ENCODE measurements at places on chromosomes 3 and 15. TPM values are rescaled to one million over a fixed set of nuclear protein-coding genes. Genes with fewer than 3 reads are reported as not detected.

DNA sequence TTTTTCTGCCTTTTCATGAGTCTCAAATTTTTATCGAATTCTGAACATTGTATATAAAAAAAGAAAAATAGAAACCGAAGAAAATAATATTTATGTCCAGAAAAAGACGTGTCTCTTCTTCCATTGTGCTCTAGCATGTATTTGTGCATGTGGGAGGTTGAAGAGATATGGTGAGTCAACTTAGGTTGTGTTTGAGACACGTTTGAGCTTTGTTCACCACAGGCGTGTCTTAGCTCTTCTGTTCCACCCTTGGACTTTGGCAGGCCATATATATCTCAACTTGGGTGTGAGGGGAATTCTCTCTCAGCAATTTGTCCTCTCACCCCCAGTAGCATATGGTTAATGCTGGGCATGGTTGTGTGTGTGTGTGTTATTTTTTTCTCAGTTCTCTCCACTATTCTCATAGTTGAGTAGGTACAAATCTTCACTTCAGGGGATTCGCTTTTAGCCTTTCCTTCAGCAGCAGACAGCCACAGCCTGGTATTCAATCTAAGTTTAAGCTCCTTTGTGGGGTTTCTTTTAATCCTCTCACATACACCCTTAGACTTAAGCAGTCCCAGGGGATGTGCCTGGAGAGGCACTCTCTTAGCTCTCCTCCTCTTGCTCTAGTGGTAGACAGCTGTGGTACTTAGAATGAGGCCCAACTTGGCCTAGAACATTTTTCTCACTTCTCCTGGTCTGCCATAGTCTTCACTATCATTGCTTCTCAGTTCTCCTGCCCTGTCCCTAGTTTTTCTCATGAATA lies 286.5 kb upstream of the RBMS3 start:
- no peak for DNase-seq

The RNF7 gene
- polyA plus RNA-seq = 51.6 TPM

The AMT gene
- polyA plus RNA-seq = 59.0 TPM

- no peak for DNase-seq
These were observed 91.1 kb downstream of the OSBPL10 start for GRCh38 chr3:31890007-31890406.

The CLDN16 gene
- 0.13 TPM for polyA plus RNA-seq

GRCh38 chr3:94978084-94978483 lies 915.2 kb downstream of the NSUN3 start:
- DNase-seq = no peak

DNA sequence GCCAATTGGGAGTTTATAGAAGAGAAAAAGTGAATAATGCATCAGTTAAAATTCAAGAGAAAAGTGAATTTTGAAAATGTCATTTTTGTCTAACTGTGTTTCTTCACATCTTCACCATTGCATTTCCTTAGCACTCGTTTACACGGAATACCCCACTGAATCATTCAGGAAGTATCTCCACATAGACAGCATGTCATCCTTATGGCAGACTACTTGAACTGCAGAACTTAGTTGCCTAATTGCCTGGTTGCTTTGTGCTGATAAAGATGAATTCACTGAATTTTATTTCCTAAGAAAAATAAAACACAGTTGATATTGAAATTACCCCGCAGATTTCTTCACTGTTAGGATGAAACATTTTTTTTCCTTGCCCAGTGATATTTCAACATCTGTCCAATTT lies 627.1 kb downstream of the ROBO1 start:
- DNase-seq = no peak

DNA sequence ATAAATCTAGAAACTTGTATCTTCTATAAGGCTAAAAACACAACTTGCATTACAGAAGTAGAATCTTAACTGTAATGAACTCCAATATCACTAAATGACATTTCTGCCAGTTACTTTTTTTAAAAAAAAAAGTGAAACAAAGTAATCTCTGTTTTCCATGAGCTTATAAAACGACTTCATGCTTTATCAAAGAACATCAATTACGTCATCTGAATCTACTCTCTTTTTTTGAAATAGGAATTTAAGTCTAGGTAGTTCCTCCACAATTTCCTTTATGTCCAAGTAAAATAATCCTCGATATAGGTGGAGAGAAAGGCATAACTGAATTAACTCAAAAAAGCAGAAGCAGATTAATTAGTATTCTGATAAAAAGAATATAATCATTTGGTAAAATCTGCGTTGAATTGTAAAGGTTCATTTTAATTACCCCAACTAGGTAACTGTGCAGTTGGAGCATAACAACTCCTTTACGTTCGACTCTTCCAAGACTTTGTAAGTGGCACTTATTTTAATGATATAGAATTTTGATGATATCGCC lies 1.4 kb downstream of the UACA start:
- DNase-seq = no peak
